ENCODE measurements at places on chromosomes 2 and 18.

- DNase-seq: no peak
Observed at GRCh38 chr2:4370422-4371090, 667.2 kb downstream of the DCDC2C start.

DNA sequence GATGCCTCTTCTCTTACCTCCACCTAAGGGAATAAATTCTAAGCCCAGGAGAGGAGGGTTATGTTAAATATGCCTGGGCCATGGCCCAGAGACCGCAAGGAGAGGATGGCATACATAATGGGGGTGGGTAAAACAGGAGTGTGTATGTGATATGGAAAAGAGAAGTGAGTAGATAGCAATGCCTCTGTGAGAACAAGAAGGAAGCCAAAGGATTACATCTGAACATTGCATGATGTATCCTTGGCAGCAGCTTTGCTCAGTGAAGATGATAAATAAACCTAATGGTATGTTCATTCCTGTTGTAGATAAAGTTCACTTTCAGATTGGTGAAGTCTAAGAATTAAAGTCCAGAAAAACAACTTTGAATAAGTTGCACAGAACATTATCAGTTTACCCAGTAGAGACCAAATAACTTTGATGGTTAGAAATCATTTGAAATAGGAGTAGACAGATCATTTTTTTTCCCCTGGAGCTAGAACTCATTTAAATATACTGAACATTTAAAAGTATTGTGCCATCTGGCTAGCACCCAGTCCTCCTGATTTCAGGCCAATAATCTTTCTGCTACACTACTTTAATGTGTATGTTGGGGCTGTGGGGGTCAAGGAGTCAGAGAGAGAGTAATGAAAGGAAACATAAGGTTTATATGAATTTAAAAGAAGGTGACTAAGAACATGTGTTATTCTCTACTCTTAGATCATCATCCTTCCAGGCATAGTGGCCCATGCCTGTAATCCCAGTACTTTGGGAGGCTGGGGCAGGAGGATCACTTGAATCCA is 231.7 kb downstream of the PARD3B start:
- no peak for DNase-seq

DNA sequence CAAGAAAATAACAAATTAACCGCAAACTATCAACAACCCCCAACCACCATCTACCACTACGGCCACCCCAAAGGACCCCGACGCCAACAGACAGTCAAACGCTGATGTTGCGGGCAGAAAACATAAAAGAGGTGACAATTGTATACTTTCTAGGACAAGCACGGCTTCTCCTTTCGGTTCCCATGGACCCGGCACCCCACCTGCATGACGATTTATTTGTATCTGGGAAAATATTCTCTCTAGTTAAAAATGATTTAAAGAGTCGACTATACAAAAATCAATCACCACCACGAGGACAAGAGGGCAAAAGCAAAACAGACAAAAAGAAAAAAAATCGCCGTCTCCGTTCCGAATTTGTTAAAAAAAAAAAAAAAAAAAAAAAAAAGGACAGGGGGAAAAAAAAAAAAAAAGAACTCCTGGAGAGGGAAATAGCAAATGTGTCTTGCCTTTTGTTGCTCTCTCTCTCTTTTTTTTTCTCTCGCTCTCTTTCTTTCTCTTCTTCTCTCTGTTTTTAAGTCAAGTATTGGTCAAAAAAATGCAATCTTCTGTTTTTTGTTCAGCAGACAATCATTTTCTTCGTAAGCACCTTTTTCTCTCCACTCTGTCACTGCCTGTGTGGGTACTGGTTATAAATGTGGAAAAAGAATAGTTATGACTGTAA is 3.6 kb downstream of the SIX3 start:
- no peak for DNase-seq

DNA sequence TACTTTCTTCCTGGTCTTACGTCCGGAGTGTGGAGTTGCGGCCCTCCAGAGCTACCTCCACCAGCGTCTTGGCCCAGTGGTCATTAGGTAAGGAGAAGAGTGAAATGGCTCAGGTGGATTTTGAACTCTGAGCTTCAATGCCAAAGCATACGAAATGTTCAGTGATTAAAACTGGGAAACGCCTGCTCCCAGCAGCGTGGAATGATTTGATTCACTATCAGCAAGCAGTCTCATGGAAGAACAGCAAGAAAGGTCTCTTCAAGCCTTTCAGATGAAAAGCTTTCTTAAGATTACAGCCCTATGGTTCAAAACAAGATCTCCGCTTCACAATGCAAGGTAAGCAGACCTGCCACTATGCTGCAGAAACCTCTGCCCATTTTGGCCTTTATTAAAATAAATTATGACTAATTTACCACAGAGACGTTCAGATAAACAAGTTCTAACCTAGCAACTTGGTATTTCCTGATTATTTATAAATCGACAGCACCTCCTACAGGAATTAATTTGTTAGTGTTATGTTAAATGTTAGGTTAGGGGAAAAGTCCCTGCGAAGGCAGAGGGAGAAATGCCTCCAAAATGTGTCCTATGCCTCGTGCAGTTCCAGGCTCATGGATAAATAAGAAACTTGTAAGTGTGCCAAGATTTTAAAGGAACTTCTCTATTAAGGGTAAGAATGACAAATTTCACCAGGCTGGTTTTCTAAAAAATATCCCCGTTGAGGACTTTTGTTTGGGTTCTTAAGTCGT is 10.1 kb downstream of the SP9 start:
- no peak for DNase-seq

GRCh38 chr2:205377324-205377723 is 305.0 kb upstream of the NRP2 start:
- DNase-seq: no peak

GRCh38 chr2:218984239-218985020 is 554 bp downstream of the FEV start:
- DNase-seq: no peak

All from stimulated activated naive CD8-positive, alpha-beta T cell treated with anti-CD3 and anti-CD28 coated beads, Interleukin-15, amount 100 ng/mL, for 72 hours (primary cell).